ENCODE measurements at places on chromosomes 16 and 17.

- no peak for DNase-seq
Measured at GRCh38 chr17:17225901-17226300, 11.1 kb downstream of the FLCN start.

DNA sequence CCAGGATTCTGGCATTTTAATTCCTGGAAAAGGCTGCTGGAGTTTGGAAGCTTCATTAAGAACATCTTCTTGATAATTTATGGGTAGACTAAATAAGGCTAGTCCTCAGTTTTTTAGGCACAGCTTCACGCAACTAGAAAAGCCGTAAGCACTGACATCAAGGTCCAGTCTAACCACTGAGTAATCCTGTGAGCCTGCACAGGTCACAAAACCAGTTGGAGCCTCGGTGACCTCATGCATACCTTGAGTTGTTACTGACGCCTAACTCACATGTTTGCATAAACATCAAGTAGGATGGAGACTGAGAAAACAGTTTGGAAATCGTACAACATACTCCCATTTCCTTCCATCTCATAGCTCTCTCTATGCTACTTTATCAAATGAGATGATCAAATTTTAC lies 63.8 kb upstream of the RCVRN start:
- no peak for DNase-seq

- DNase-seq: no peak
Measured at GRCh38 chr16:31874366-31875111, 932 bp downstream of the ZNF267 start.

DNA sequence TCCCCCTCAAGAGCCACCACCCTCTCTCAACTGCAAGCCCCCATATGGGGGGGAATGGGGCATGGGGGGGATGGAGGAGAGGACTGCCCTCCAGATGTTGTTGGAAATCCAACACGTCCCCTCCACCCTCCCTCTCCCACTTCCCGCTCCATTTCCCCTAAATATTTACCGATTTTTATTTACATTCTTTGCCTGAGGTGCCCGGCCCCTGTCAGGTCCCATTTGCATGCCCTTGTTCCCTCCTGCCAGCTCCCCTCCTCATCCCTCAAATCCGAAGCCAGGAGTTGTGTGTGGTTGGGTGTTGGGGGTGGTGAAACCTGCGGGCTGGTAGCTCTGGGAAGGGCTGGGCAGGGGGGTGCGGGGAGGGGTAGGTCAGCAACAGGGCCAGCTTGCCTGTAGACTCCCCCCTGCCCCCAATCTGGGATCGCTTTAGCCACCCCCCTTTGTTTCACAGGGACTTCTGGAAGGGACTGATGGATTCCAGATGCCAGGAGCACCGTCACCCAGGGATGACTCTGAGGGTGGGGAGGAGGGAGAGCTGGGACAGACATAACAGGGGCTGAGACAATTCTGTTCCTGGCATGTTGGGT lies 39.7 kb upstream of the NGFR start:
- no peak for DNase-seq

GRCh38 chr16:57873218-57873617 lies 70.9 kb upstream of the KIFC3 start:
- no peak for DNase-seq

- no peak for DNase-seq
Measured at GRCh38 chr16:23962001-23962400, 126.2 kb downstream of the PRKCB start.

GRCh38 chr17:81040791-81041337 lies 5.9 kb downstream of the BAIAP2 start:
- no peak for DNase-seq

- no peak for DNase-seq
Measured at GRCh38 chr17:82098939-82099763, 1.1 kb upstream of the FASN start.
